ENCODE measurements at places on chromosomes 6 and 20.

DNA sequence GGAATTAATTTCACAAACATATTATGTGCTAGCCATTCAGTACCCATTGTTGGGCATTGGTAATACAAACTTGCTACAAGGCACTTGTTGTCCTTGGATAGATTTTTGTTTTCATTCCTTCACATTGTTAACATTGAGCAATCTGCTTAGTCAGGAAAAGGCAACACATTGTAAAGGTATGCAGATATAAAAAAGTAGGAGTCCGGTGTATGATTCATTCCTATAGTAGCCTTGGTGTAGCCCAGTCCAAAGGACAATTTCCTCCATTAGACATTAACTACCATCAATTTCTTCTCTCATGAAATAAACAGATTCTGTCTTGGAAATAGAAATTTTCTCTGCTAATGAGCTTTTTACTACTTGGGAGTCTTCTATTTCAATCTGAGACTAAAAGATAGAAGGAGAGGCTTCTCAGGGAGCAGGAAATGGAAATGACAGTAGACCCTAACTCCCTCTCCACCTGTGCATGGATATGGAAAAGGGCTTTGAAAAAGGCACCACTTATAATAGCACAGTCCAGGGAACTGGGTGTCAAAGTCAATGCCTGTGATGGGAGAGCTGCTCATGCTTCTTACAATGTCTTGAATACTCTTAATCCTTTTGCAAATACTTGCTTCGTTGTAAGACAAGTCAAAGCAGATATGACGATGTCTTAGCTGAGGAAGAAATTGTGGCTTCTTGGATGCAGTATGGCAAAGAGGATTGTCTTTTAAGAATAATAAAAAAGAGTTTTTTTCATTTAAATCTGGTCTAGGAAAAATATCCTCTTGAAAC, 369.4 kb upstream of the CITED2 start:
- no peak for DNase-seq

GRCh38 chr6:44917430-44917829, 410.7 kb upstream of the RUNX2 start:
- no peak for DNase-seq

DNA sequence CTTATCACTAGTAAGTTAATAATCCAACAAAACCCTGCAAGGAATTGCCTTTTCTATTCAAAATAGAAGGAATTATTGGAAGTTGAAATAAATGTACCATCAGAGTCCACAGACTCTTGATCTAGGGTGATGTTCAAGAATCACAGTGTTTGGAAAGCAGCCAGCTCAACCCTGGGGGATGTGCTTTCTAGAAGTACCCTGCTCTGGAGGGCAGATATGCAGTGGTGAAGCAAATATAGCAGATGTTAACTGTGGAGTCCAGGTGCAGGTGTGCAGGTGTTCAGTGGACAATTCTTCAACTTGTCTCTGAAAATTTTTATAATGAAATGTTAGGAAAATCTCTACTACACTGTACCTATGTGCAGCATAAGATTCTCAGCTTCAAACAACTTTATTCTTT, 9.1 kb upstream of the INSM1 start:
- DNase-seq = no peak

- no peak for DNase-seq
Observed at GRCh38 chr20:17910828-17911294, 57.7 kb downstream of the SNX5 start.

- DNase-seq = no peak
Observed at GRCh38 chr6:12555267-12555666, 161.3 kb upstream of the PHACTR1 start.
